Progenitor cell of endocrine pancreas (in vitro differentiated cells): ENCODE measurements at places on chromosomes 4 and X.

DNA sequence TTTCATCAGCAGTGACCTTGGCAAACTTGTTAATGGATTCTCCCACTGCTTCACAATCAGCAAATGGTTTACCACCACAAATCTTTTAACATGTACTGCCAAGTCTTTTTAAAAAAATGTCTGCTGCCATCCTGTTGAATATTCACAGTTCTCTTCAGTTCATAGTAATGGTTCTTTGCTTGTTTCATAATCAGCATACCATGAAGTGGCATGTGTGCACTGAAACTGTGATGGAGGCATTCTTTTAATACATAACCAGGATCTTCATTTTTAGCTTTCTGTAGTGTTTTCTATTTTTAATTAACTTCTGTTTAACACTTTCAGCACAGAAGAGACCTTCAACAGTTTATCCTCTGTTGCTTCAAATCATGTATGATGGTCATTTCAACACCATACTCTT lies 230.1 kb upstream of the ARSJ start:
- DNase-seq = no peak

DNA sequence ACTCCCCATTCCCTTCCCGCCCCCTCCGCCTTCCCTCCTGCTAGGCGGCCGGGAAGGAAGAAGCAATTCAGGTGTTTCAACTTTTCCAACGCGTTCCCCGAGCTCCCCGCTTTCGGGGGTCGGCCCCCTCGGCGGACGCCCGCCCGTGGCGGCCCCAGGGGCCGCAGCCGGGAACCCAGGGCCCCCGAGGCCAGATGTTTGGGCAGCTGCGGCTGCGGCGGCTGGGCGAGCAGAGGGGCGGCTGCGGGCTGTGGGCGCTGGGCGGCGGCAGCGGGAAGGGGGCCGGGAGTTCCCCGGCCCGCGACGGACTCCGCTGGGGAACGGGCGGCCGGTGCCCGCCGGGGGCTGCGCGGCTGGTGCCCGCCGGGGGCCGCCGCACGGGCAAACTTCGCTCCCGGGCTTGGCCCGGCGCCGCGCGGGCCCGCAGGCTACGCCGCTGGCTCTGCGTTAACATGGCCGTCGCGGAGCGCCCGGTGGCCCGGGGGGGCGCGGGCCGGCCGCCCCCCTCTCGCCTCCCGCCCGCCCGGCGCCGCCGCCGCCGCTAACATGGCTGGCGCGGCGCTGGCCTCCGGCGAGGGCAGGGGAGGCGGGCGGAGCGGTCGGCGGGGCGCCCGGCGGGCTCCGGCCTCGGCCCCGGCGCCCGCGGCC lies 510 bp downstream of the HMGB3 start:
- DNase-seq = no peak

GRCh38 chrX:9865804-9866472 lies 79.7 kb downstream of the SHROOM2 start:
- DNase-seq = no peak

DNA sequence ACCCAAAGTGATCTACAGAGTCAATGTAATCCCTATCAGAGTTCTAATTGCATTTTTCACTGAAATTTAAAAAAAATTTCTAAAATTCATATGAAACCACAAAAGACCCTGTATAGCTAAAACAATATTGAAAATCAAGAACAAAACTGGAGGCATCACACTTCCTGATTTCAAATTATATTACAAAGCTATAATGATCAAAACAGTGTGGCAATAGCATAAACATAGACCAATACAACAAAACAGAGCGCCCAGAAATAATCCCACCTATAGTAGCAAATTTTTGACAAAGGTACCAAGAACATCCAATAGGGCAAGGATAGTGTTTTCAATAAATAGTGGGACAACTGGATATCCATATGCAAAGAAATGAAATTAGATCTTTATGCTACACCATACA lies 59.4 kb upstream of the PRKG2 start:
- DNase-seq = no peak

DNA sequence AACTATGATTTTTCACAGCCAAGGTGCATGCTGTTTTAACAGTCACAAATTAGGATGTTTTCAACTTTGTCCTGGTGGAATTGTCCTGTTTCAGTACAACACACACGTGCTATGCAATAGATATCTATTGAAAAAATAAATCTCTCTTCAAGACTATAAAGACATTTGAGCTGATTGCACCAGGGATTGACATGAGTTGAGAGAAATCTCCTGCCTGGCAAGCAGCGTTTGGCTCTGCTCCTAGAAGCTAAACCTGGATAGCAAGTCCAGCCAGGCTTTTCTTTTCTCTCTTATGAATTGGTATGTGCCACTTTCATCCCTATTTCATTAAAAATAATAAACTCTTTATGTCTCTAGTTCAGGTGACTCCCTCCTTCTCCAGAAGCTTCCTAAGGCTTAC lies 16.6 kb upstream of the NPNT start:
- no peak for DNase-seq

- peak; percentile 77 for DNase-seq
Measured at GRCh38 chr4:8675383-8675782, 82.8 kb downstream of the CPZ start.

DNA sequence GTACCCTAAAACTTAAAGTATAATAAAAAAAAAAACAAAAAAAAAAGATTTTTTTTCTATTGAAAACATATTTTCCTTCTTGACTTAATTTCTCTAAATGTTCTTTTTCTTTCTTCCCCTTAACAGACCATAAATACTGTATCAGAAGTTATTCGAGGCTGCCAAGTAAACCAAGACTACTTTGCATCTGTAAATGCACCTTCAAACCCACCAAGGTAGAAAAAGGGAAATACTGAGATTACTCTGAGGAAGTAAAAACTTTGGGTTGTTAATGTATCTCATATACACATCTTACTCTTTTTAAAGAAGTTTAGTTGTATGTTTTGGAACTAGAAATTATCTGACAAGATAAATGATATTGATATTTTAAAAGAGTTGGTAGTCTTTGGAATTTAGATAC lies 65.6 kb downstream of the USO1 start:
- DNase-seq = no peak

DNA sequence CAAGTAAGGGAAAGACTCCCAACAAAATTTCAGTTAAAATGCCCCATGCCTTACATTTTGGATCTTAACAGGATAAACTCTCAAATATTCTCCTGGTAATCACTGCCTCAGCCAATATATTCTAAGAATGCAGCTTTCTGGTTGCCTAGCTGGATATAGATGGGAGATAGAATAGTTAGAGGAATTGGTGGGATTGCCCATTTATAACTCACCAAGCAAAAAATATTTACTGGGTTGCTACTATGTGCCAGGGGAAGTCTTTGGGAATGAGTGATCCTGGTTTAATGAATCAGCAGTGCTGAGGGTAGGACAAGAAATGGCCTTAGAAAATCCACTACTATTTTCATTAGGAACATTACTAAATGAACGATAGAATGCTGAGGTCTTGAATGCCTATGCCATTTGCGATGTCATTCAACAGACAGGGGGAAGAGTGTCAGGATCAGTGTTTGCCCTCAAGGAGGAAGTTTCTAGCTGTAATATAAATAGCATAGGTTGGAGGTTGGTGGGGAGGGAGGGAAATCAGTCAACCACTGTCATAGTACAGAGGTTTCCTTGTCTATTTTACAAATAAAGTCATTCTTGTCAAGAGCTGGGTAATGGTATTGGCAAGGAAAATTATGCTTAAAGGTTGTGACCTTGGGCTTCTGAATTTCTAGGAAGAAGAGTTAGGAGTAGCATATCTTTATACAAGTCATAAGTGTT lies 63.5 kb downstream of the ENOPH1 start:
- DNase-seq = no peak

DNA sequence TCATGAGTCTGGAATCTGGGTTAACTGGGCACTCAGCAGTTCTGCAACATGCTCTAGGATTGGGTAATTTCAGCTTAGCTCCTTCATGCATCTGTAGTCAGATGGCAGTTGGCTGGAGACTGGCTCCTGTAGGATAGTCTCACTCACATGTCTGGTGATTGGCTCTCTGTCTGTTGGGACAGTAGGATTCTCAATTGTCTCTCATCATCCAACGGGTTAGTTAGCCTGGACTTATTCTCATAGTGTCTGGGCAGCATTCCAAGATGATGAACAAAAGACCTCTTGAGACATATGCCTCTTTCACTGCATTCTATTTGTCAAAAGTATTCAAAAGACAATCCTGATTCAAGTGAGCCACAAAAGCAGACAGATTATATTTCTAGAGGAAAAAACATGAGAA lies 795.6 kb upstream of the GALNTL6 start:
- no peak for DNase-seq

DNA sequence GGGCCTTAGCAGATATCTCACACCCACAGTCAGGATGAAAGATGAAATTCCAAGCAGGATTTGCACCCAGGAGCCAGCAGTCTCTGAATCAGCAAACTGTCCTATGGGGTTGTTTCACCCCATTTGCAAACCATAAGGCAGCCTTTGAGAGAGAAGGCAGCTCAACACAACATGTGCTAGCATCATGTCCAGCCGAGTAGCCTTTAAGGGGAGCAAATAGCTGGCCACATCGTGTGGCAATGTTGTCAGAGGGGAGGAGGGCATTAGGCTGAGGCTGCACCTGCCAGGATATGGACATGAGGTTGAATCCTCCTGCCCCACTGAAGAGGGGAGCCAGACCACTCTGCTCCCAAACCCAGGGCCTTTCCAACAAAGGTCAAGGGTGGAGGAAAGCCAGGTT lies 20.6 kb upstream of the PJA1 start:
- no peak for DNase-seq

- DNase-seq = no peak
Measured at GRCh38 chr4:132026166-132026565, 1122.9 kb upstream of the PCDH10 start.

DNA sequence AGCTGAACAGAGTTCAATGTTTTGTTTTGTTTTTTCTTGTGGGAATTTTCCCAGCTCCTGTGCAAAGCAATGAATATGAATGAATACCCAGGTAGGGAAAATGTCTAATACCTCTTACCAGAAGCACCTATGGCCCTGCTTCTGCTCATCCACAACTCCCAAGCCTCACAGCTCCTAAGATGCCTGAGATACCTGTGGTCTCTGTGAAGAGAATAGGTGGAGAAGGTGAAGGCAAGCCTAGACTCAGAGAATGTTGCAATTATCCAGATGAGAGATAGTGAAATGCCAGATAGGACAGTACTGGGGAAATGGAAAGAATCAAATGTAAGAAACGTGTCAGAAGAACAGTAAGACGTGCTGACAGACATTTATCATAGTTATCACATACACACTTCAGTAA lies 70.2 kb upstream of the NOCT start:
- no peak for DNase-seq

GRCh38 chrX:11266573-11267003 lies 26.6 kb upstream of the AMELX start:
- DNase-seq = no peak

DNA sequence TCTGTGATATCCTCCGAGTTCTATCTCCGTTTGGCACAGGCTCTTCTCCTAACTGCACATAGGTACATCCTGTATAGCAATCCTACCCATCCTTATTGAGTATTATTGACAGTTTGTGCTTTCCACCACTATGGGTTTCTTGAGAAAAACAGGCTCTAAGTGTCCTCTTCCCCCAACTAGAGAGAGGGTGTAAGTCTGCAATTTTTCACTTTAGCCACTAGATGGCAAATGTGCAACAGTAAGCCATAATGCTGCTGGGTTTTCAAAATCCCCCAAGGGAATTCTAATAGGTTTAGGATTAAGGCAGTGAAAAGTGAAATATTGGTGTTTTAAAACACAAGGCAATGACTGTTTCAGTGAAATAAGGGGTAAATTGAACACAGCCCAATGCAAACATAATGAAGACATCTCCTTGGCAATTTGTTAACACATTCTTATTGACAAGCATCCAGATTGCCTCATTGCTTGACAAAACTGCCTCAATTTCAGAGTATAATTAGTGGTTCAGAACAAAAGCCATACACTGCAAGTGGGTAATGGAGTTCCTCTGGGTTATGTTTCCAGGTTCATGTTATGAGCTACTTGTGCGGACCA lies 239.0 kb upstream of the HTR2C start:
- DNase-seq = no peak

DNA sequence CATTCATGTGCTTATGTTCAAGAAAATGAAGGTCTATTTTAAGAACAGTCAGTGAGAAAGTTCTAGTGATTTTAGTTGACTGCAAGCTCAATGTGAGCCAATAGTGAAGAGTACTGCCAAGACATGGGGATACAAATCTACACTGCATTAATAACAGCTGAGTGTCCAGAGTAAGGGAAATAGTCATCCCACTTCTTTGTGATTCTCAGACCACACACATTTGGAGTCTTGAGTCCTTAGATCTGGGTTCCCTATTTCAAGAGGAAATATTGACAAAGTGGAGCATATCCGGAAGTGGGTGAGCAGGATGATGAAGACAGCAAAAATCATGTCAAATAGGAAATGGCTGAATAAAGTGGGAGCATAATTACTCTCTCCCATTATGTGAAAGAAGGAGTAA lies 171.1 kb downstream of the LARP7 start:
- no peak for DNase-seq

GRCh38 chrX:42975906-42976305 lies 197.9 kb upstream of the PPP1R2C start:
- no peak for DNase-seq

DNA sequence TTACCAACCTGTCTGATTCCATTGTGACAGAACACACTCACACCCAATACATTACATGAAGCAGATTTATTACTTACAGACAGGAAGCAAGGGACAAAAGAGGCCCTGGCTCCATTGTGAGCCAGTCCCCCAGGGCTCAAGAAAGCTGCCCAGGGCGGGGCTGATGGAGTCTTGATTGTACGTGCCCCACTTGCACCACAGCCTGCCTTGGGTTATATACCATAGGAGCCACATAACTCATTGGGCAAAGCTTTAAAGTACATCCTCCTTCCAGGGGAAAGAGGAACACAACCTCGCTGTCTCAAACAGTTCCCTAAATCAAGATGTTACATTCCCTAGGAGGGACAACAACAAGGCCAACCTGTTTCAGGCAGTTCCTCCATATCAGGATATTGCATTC lies 3.4 kb upstream of the ZRSR2 start:
- no peak for DNase-seq

GRCh38 chr4:37138019-37138653 lies 106.4 kb upstream of the NWD2 start:
- DNase-seq = no peak

DNA sequence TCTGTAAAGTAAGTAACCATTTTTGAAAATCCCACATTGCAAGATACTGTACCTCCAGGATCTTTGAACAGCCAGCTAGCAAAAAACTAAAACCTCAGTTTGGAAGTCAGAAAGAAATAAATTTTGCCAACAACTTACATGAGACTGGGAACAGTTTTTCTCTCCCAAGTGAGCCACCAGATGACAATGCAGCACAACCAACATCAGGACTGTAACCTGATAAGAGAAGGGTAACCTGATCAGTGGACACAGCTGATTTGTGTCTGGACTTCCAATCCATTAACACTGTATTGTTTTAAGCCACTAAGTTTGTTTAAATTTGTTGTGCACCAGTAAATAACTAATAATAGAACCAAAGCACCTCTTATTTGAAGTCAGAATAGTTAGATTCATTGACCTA lies 923.3 kb downstream of the FAT4 start:
- no peak for DNase-seq

- no peak for DNase-seq
Measured at GRCh38 chrX:57406149-57406548, 119.6 kb downstream of the FAAH2 start.

- DNase-seq = no peak
Measured at GRCh38 chrX:47862680-47863079, 26.0 kb downstream of the ZNF81 start.
